ENCODE measurements at places on chromosomes 12 and 14.
A peak's percentile ranks its signal among the peaks of the same experiment; 100 is the strongest.

- no peak for DNase-seq
Observed at GRCh38 chr12:54392485-54393206, 8.1 kb upstream of the ZNF385A start.

DNA sequence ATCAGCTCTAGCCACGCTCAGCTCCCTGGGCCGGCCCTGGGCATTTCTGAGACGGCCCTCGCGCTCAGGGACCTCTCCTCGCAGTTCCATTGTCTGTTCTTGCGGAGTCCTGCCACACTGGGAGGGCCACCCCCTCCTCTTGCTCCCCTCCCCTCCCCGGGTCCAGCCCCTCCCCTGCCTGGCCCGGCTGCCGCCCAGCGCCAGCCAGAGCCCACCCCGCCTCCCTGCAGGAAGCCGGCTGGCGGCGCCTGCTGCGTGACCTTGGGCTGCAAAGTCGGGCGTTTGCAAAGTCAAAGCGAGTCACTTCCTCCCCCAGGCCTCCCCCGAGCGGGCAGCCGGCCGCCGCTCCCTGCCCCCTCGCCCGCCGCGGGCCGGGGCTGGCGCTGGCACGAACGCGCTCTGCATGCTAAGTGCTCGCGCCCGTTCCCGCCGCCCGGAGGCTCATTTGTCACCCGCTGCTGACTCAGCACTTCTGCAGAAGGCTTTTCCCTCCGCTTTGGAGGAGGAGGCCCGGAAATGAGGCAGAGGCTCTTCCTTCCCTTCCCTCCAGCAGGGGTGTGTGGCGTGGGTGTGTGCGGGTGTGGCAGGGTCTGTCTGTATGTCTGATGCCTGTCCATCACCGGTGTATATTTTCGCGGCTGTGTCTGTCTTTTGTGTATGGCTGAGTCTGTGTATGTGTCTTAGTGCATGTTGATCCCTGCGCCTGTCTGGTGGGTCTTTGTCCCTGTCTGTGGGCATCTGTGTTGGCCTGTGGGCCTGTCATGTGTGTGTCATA, 72.0 kb downstream of the IRF2BPL start:
- DNase-seq = no peak

DNA sequence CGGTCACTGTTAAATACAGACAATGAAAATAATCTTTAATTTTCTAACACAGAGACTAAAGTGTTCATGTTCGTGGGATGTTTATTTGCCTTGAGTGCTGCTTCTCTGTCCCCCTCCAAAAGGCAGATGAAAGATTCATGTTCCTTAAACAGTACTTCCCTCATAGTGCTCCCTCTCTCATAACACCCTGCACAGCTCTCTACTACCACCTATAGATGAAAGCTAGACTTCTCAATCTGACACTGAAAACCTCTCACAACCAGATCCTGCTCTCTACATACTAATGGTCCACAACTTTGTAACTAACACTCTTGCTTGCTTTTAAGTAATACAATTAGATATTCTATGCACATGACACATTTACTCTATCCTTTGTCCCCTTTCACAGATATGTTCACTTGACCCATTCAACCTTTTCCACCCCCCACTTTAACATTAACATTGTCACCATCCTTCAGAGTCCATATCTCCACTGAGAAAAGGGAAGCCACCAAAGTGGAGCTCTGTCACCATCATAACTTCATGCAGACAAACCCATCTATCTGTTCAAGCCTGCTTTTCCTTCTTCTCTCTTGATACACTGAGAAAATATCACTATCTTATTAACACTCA, 266.4 kb upstream of the USP15 start:
- no peak for DNase-seq

- DNase-seq = peak; percentile 16
Observed at GRCh38 chr14:33404054-33404453, 465.4 kb downstream of the NPAS3 start.

DNA sequence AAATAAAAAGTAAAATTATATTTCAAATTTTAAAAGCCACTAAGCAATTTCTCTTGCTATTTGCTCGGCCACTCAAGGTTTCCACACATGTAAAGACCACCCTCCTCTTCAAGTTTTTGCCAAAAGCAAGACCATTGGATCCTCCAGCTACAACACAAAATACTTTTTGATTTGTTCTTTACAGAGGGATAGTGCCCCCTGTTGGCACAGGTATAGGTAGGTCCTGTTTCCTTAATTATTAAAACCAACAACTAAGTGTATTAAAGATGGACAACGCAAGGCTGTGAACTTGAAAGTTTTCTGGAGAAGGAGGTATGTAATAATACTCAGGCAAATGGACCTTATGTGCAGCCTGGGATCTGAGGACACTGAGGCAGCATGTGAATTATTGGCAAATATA, 23.8 kb downstream of the ATP6V1D start:
- no peak for DNase-seq

DNA sequence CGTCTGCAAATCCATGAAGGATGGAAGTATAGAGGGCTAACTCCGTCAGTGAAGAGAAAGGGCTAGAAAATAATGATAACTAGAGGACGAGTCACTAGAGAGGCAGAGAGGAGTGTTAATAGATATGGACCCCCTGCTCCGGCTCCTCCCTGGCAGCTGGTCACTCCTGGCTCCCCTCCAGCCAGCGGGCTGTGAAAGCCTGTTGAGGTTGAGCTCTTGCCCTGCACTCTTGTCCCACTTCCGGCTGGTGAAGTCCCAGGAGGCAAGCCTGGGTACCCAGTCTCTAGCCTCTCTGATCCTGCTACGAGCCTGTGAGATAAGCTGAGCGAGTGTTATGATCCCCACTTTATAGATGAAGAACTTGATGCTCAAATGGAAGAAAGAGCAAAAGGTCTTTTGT, 90.3 kb downstream of the RFX4 start:
- DNase-seq = no peak

- no peak for DNase-seq
Observed at GRCh38 chr12:30823156-30823699, 68.5 kb upstream of the CAPRIN2 start.

All from epithelial cell of proximal tubule (primary cell).